Astrocyte of the spinal cord (primary cell): ENCODE measurements at places on chromosomes 7 and 10.

GRCh38 chr10:100826983-100827818 lies 81.8 kb downstream of the PAX2 start:
- no peak for DNase-seq

- no peak for DNase-seq
These were observed 233.1 kb downstream of the PLXNA4 start for GRCh38 chr7:132343199-132343598.

DNA sequence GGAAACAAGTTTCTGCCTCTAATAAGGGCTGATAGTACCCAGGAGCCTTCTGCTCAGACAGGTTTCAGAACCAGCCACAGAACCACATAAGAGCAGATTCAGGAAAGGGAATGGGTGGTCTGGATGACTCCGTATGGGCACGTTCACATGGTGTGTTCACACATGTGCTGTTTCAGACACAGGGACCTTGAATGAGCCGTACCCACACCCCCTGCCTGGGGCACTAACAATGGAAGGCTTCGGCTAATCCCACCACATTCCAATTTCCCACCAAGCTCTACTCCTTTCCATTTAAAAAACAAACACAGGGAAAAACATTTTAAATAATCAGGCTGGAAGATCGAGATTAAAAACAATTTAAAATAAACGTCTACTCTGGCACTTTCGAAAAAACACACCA lies 217.3 kb downstream of the GRID1 start:
- no peak for DNase-seq

DNA sequence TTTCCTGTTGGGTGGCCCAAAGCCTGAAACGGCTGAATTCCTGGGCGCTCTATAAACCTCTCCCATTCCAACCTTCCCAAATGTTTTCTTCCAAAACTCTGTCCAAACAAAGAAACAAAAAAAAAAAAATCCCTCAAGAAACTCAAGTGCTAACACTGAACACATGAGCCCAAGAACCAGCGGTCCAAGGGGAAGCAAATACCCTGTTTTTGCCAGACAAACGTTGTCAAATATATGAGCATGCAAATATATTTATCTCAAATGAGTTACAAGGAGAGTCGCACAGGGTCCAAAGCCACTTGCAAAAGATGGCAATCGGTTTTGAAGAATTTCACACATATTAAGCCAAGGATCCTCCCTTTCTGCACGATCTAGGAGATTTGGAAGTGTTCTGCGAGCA lies 23.3 kb upstream of the EMX2 start:
- DNase-seq, result no peak

DNA sequence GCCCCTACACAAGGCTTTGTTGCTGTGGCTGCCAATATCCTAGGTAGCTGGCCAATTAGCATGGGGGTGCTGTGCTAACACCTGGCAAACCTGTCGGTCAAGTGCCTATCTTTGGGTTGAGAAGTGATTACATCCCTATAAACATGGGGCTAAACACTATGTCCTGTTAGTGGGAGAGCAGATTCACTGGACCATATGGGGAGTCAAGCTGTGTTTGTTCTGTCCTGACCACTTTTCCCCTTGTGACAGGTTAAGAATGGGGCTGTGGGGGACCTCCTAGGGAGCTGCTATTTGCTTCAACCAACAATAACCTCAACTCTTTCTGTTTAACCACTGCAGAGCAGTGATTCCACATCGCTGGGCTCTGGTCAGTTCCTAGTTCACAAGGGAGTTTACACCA lies 151.5 kb upstream of the AOAH start:
- peak; percentile 27 for DNase-seq
